Ovary (tissue), 10 donors: ENCODE measurements at places on chromosomes 6 and 20.

DNA sequence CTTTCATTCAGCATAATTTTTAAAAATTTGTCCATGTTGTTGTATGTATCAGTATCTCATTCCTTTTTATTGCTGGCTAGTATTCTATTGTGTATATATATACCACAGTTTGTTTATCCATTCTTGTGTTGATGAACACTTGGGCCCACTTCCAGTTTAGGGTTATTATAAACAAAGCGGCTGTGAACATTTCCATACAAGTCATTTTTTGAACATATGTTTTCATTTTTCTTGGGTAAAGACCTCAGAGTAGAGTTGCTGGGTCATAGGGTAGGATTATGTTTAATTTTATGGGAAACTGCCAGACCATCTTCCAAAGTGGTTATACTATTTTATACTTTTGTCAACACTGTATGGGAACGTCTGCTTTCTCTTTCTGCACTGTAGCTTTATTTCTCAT is 55.3 kb downstream of the RBM24 start:
- DNase-seq: no peak

GRCh38 chr20:53800883-53801604 is 207.4 kb upstream of the ZNF217 start:
- DNase-seq: no peak

DNA sequence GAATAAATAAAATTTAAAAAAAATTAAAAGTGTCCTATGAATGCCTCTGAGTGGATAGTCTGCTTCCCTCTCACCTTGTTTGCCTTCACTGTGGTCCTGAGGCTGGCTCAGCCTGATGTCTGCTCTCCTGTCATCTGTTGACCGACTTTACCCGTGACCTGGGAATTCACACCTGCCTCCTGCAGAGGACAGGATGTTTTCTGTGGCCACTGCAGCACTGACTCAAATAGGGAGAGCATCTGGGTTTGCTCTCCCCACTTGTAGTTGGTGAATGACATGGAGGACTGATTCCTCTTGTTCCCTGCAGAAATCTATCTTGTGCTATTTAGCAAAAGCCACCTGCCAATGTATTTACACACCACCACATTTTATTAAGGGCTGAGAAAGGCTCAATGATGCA is 52.4 kb upstream of the ERVFRD-1 start:
- no peak for DNase-seq

DNA sequence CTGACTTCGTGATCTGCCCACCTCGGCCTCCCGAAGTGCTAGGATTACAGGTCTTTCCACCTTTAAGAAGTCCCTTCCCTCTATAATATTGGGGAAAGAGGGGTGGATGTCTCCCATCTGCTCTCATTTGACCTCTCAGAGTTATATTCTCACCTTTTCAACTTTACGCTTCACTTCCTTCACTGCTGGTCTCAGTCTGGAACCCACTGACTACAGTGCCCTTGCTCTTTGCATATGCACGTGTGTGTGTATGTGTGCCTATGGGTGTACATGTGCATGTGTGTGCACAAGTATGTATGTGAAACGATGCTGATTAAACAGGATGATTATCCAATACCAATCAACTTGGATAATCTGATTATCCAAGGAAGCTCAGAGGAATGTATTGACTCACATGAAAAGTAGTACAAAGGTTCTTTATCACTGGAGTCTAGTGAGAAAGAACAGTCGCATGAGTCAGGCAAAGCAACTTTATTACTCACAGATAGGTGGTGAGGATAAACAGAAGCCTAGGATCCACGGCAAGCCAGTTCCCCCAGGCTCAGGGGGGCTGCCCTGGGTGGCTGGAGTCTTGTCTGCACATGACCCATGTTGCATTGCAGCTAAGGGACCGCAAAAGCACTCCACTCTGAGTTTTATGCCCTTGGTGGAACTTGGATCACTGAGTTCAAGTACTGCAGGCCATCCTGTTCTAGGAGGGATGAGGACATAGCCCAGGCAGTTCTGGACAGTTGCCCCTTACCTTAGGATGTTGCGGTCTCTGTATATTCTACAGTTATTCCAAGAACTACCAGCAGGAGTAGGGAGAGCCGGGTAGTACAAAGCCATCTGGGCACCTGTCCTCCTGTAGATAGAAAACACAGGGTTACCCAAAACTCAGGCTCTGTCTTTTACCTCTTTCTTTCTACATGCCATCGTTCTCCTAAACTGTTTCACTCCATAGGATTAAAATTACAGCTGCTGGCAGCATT is 50.9 kb downstream of the SNRNP48 start:
- no peak for DNase-seq

GRCh38 chr20:19016140-19016497 is 196.3 kb upstream of the SLC24A3 start:
- no peak for DNase-seq

- no peak for DNase-seq
Observed at GRCh38 chr6:156437121-156437879, 339.9 kb upstream of the ARID1B start.

DNA sequence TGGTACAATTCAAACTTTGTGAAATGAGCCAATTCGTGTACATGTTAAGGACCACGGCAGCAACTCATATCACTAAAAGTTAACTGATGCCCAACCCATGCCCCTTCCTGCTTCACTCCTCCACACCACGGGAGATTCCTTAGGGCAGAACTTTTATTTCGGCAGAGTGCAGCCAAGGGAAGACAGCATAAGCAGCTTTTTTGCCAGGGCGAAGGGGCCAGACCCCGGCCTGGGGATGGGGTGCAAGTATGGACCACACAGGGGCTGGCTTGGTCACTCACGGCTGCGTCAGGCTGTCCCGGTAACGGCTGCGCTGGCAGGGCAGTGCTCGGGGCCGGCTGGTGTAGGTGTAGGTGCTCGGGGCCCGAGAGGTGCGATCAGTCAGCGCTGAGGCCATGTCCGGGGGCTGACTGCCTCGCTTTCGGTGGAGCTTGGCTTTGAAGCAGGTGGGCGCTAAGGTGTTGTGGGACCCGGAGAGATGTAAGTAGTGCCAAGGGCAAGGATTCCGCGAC is 792 bp downstream of the RSPH3 start:
- no peak for DNase-seq
